GM12878 (cell line): ENCODE measurements at places on chromosomes 1 and 21. TPM values are rescaled to one million over a fixed set of nuclear protein-coding genes. Genes with fewer than 3 reads are reported as not detected.

Gene TAL1
- not detected in 2 replicates for polyA plus RNA-seq

Gene TINAGL1
- polyA plus RNA-seq = not detected in 2 replicates

Gene ATAD3B
- polyA plus RNA-seq = 31.7 and 35.1 TPM in 2 replicates

Gene CLIC6
- 9.9 and 11.4 TPM in 2 replicates for polyA plus RNA-seq

Gene GOLT1A
- not detected in 2 replicates for polyA plus RNA-seq

Gene PTAFR
- polyA plus RNA-seq = 17.5 and 18.9 TPM in 2 replicates

Gene ABCG1
- 0.59 and 0.73 TPM in 2 replicates for polyA plus RNA-seq

Gene APOBEC4
- polyA plus RNA-seq = not detected in 2 replicates

Gene GIPC2
- polyA plus RNA-seq = not detected in 2 replicates

Gene ADAMTS5
- not detected in 2 replicates for polyA plus RNA-seq
